ENCODE measurements at places on chromosomes 1 and 21.

DNA sequence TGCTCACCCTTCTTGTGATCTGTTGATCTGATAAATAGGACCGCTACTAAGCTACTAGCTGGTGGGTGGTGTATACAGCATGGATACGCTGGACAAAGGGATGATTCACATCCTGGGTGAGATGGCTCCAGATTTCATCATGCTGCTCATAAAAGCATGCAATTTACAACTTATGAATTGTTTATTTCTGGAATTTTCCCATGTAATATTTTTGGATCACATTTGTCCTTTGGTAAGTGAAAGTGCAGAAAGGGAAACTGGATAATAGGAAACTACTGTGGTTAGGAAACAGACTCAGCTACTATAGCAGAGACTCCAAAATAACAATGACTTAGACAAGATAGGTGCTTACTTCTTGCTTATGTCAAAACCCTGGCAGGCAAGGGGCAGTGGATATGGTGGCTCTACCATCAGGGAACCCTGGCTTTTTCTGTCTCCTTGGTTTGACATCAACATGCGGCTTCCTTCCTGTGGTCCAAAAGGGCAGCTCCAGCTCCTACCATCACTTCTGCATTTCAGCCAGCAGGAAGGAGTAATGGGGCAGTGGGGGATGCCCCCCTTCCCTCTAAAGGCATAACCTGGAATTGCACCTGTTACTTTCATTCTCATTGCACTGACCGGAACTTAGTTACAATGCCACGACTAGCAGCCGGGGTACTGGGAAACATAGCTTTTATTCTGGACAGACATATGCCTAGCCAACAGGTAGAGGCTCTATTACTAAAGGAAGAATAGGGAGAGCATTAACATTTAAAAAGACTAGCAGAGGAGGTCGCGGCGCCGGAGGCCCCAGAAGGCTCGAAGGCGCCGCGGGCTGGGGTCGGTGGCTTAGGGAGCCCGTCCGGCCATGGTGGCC, 13.8 kb upstream of the AK2 start:
- no peak for DNase-seq

DNA sequence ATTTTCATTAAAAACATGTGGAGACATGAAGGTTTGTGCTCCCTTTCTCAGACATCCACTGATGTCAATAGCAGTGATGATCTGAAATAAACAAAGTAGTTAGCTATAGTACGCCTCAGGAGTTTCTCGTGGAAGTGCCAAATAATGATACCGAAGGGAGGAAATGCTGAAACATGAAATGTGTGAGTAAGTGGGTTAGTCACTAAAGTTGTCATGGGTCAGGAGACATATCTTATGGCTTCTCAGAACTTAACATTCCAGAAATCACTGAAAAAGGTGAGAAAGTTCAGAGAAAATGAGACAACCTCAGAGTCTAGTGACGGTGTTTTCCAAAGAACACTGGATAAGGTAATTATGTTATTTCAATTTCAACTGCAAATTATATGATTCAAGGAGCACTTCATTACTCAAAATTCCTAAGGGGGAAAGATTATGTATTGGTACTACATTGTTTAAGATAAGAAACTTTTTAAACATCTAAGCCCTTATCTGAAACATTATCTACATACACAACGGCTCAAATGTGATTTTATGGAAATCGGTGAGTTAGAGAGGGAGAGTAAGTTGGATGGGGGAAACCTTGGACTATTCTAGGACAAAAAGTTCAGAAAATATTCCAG, 20.6 kb downstream of the NIBAN1 start:
- DNase-seq = no peak

- peak; percentile 21 for DNase-seq
These were observed 37.4 kb downstream of the NSL1 start for GRCh38 chr1:212754193-212754592.

GRCh38 chr21:33828083-33828482, 87.5 kb downstream of the ATP5PO start:
- no peak for DNase-seq

- DNase-seq = peak; percentile 32
These were observed 14.6 kb upstream of the TMEM61 start for GRCh38 chr1:54965624-54966340.

- DNase-seq = no peak
These were observed 21.8 kb downstream of the CRYZL1 start for GRCh38 chr21:33619726-33620125.

DNA sequence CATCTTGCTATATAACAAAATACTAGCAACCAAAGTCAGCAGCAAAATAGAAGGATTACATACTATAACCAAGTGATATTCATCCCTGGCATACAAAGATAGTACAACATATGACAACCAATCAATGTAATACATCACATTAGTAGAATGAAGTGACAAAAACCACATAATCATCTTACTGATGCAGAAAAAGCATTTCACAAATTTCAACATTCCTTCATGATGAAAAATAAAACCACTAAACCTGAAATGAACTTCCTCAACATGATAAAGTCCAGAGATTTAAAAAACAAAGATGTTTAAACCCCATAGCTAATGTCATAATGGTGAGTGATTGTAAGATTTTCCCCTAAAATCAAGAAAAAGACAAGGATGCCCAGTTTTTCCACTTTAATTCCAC, 18.6 kb downstream of the RO60 start:
- DNase-seq = no peak

GRCh38 chr21:35274923-35275322, 225.8 kb upstream of the RUNX1 start:
- DNase-seq = no peak

DNA sequence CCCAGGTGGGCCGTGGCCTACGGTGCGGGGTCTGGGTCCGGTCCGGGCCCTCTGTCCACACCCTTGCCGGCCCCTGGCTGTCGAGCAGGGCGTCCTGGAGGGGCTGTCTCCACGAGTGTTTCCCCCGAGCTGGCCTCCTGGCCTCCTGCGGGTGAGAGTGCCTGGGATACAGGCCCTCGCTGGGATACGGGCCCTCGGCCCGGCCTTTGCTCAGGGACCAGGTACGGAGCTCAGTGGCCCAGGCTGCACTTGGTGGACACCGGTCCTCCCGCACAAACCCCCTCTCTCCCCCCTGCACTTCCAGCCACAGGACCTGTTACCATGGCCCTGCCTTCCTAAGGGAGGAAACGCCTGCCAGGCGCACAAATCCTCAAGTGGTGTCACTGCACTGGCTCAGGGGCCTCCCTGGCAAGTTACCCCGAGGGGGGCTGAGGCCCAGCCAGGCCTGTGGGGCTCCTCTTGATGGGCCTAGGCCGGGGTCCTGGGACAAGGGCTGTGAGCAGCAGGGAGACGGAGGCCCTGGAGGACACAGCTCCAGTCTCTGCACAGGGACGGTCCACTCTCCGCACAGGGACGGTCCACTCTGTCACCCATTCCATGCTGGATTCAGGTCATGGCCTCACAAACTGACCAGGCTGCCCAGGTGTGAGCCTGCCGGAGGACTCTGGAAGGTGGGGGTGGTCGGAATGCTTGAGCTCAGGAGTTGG, 18.2 kb upstream of the RNF223 start:
- DNase-seq = no peak

DNA sequence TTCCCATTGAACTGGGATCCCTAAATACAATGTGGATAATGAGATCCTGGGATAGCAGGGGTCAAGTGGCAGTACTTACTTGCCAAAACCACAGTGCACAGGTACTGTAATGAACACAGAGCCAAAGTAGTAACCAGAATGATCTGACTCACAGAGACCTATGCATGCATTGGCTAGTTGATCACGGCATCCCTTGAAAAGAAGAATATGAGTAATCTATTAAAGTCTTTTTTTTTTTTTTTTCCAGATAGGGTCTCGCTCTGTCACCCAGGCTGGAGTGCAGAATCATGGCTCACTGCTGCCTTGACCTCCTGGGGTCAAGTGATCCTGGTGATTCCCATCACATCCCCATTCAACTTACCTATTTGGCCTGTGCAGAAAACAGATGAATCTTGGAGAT, 29.4 kb upstream of the EIF4G3 start:
- no peak for DNase-seq

GRCh38 chr1:2472561-2473177, 3.4 kb upstream of the PLCH2 start:
- DNase-seq = no peak

GRCh38 chr1:74504125-74504932, 8.1 kb downstream of the LRRC53 start:
- peak; percentile 32 for DNase-seq

GRCh38 chr1:8460132-8460544, 142.2 kb downstream of the SLC45A1 start:
- no peak for DNase-seq

DNA sequence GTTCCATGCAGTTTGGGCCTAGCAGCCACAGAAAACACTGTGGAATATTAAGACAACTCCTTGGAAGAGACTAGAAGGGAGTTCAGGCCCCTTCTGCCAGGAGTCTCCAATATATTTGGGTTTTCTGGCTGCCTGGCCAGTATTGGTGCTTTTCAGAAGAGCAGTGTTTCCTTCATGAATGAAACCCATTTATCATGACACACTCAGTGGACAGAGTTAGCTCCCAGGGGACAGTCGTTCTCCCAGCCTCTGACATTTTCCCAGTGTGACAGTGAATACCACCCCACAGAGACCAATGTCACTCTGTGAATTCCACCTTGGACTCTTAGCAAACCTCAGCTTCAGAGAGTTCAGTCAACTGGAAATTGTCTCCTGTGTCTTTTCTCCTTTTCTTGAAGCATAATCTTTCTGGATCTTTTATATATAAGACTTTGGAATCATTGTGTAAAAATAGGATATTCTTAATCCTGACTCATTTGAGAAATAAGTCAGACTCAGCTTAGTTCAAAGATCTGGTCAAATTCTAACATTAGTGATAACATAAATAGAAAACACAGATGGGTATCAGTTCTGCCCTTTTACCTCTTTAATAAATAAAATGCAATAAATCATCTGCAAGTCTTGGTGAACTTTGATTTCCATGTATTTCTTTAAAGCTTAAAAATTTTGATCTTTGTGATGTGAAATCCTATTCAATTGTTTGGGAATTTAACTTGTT, 40.4 kb downstream of the GNG12 start:
- DNase-seq = no peak

GRCh38 chr21:42446531-42446930, 42.8 kb downstream of the UBASH3A start:
- no peak for DNase-seq

- no peak for DNase-seq
These were observed 137.7 kb downstream of the LEPR start for GRCh38 chr1:65558215-65558614.

DNA sequence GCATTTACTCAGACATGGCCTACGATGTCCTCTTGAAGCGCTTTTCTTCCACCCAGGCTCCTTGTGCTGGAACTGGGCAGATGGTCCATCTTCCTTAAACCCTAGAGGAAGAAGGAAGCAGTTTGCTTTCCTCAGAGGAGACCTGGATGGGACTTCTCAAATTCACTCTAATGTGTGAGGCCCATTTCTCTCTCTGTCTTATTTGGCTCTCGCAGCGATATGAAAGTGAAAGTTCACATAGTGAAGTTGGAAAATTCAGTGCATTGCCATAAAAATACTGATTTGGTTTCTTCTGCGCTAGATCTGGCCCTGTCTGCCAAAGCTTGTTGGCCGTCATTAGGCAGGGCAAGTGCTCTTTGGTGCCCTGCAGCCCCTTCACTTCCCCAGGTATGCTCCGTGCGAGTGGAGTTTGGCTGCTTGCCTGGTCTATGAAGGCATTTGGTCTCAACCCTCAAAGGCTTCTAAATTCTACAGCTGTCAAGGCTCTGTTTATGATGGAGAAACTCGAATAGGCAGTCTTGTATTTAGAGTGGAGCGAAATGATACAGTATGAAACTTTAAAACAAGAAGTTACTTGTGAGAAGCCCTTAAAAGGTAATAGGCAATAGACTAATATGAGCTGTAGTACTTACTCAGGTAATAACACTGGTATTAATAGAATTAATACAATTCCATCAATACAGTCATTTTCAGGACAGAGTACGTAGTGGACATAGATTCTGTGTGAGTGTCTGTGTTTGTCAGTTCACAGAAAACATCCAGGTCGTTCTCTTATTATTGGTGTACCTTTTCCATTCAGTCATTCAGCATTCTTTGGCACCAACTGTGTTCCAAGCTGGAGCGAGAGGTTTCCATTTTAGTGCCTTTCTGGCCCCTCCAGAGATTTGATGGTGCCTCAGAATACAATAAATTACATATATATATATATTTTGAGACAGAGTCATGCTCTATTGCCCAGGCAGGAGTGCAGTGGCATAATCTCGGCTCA, 20.5 kb downstream of the SZRD1 start:
- peak; percentile 33 for DNase-seq

GRCh38 chr1:25989440-25990234, 8.2 kb downstream of the PAFAH2 start:
- no peak for DNase-seq

DNA sequence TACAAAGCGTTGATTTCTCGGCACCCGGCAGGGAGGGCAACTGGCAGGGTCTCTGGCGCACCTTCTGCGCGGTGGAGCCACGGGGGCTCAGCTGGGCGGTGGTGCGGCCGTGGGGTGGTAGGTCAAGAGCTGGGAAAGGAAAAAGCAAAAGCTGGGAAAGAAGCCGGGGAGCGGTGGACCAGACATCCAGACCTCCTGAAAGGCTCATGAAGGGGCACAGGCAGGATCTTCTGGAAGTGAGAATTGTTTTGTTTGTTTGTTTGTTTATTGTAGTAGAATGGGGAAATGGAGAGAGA, 7.2 kb upstream of the RNU1-1 start:
- DNase-seq = no peak

- DNase-seq = no peak
These were observed 30.4 kb downstream of the MORC3 start for GRCh38 chr21:36350282-36350910.

DNA sequence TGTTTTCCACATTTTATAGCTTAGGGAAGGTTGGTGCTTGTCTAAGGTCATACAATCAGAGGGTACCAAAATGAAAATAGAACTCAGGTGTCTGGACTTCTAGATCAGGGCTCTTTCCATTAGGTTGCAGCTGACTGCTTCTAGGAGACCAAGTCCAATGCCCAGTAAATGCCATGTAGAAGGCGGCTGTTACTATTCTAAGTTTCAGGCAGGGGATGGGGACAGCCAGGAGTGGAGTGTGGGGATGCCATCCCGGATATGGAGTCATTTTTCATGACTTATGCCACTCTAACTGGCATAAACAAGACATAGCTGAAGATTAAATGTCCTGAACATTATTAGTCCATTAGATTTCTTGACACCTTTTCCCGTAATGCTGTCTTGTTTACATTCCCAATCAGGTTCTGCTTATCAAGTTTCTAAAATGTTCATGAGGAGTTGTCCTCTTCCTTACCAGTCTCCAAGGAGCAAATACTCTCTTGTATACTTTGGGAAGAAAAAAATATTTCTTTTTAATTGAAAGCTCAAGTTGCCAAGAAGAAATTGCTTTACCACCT, 31.5 kb downstream of the XCL1 start:
- DNase-seq = no peak
